ENCODE measurements at places on chromosomes 6 and 20.

- DNase-seq: no peak
Observed at GRCh38 chr20:57500962-57501361, 24.0 kb downstream of the CTCFL start.

- DNase-seq: no peak
Observed at GRCh38 chr6:48826901-48827701, 636.0 kb downstream of the MMUT start.

- DNase-seq: no peak
Observed at GRCh38 chr6:30897882-30898281, 10.1 kb upstream of the GTF2H4 start.

- no peak for DNase-seq
Observed at GRCh38 chr6:8069631-8070284, 5.6 kb upstream of the BLOC1S5 start.

DNA sequence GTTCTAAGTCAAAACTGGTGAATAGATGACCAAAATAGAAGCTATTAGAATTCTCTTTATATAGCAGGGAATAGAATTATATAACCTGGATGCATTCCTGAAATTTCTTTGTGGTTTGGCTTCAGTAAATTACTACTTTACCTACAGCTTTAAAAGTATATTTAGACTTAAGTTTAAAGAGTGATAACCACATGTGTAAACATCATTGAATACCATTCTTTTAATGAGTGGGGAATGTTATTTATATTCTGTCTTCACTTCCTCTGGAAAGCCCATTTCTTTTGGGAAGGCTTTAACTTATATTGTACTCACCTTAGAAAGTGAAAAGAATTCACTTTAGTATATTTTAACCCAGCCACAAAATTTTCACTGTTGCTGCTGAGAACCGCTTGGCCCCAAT, 39.1 kb downstream of the PLEKHG1 start:
- DNase-seq: no peak
